ENCODE measurements at places on chromosomes 16 and 17.
A peak's percentile ranks its signal among the peaks of the same experiment; 100 is the strongest.

DNA sequence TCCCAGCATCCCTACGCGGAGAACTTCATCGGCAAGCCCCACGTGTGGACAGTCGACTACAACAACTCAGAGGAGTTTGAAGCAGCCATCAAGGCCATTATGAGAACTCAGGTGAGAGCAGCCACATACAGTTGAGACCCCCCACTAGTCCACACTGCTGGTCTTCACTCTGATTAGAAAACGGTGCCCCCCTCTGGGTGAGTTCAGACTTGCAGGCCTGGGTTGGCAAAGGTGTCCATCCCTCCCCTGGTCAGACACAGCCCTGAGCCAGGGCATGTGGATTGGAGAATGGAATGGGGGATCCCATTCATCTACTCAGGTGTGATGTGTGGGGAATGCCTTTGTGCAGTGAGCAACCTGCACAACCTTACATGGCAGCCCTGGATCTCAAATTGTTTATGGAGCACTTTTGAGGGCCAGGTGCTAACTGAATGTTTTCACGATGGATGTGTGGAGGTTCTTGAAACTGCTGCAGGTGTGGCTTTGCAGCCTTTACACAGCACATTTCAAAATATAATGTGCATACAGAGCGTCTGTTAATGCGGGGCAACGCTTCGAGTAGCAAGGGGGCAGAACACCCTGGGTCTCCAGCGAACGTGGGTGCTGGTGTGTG, 72.6 kb downstream of the MGAT5B start:
- DNase-seq, result peak; percentile 4

DNA sequence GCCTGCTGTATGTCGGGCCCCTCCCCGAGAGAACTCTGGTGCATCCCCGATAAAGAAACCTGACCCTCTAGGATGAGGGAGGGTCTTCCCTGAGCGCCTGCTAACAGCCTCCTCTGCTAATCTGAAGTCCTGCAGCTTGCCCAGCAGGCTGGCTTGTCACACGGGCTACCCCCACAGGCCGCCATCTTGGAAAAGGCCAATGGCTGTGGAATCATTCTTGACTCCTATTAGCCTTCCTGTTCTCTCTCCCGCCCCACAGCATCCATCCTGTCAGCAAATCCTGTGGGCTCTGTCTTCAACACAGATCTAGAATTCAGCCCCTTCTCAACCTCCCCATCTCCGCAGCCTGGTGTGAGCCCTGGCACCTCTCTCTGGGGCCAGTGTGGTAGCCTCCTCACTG, 12.0 kb downstream of the IL4R start:
- DNase-seq, result no peak

- no peak for DNase-seq
Observed at GRCh38 chr16:46817961-46818360, 13.0 kb downstream of the C16orf87 start.

- no peak for DNase-seq
Observed at GRCh38 chr16:68695575-68695974, 41.5 kb upstream of the CDH1 start.

GRCh38 chr16:51542981-51543815, 392.1 kb upstream of the SALL1 start:
- no peak for DNase-seq

- DNase-seq, result no peak
Observed at GRCh38 chr16:68100488-68100887, 15.3 kb downstream of the NFATC3 start.

- DNase-seq, result no peak
Observed at GRCh38 chr16:17451843-17452242, 18.9 kb downstream of the XYLT1 start.

DNA sequence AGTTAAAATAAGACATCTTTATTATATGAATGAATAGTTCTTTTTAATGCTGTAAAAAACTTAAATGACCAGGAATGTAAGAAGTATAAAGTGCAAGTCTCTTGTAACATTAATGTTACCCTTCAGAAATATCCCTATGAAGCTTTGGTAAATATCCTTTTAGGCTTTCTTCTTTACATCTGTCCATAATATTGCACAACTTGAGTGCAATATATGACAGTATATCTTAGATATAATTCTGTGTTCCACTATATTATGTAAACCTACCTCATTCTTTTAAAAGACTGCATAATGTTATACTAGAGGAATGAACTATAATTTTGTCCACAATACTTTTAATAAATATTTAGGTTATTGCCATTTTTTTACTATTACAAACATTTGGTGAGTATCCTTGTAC, 81.1 kb downstream of the EFCAB13 start:
- DNase-seq, result no peak

- DNase-seq, result no peak
Observed at GRCh38 chr16:87984632-87985267, 33.5 kb downstream of the BANP start.

GRCh38 chr16:31502981-31503380, 5.2 kb downstream of the RUSF1 start:
- no peak for DNase-seq

DNA sequence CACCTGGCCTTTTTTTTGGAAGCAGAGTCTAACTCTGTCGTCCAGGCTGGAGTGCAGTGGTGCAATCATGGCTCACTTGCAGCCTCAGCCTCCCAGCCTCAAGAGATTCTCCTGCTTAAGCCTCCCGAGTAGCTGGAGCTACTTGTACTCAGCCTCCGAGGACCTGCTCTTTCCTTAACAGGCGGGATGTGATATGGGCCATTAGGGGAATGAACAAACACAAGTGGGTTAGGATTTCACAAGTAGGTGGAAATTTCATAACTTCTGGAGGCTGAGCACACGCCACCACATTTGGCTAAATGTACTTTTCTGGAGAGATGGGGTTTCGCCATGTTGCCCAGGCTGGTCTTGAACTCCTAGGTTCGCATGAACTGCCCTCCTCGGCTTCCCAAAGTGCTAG, 4.1 kb downstream of the PAM16 start:
- no peak for DNase-seq

- DNase-seq, result peak; percentile 56
Observed at GRCh38 chr17:64017381-64017980, 3.0 kb downstream of the ICAM2 start.

GRCh38 chr17:17098551-17099179, 56.4 kb downstream of the MPRIP start:
- no peak for DNase-seq

DNA sequence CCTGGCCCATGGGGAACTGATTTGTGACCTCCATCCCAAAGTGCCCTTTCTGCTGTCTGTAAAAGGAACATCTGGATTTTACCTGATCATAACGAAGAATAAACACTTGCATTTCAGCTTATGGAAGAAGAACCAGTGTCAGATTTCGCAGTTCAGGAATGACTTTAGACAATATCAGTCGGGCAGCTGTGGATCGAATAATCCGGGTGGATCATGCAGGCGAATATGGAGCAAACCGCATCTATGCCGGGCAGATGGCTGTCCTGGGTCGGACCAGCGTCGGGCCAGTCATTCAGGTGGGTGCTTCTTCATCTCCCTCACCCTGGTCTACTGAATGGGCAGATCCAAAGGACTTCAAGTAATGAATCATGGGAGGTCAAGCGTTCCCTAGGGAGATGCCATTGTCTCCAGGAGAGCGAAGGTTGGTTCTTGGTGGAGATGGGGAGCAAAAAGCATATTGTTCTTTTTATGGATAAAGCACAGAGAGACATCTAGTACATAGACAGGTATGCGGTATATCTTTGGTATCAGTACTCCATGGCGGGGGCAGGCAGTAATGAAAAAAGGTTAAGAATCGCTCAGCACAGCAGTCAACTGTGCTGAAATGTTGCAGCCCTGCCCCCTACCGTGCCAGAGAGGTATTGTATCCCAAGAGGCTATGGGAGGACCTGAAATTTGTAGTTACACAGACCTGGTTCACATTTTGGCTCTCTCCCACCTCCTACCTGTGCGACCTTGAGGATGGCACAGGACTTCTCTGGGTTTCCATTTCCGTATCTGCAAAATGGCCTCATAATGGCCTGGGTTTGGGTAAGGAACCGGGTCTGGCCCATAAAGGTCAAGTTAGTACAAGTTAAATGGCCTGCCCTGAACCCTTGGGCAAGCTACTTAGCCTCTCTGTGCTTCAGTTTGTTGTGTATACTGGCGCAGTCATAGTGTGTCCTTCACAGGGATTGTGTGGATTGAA, 4.7 kb downstream of the COQ7 start:
- peak; percentile 71 for DNase-seq

DNA sequence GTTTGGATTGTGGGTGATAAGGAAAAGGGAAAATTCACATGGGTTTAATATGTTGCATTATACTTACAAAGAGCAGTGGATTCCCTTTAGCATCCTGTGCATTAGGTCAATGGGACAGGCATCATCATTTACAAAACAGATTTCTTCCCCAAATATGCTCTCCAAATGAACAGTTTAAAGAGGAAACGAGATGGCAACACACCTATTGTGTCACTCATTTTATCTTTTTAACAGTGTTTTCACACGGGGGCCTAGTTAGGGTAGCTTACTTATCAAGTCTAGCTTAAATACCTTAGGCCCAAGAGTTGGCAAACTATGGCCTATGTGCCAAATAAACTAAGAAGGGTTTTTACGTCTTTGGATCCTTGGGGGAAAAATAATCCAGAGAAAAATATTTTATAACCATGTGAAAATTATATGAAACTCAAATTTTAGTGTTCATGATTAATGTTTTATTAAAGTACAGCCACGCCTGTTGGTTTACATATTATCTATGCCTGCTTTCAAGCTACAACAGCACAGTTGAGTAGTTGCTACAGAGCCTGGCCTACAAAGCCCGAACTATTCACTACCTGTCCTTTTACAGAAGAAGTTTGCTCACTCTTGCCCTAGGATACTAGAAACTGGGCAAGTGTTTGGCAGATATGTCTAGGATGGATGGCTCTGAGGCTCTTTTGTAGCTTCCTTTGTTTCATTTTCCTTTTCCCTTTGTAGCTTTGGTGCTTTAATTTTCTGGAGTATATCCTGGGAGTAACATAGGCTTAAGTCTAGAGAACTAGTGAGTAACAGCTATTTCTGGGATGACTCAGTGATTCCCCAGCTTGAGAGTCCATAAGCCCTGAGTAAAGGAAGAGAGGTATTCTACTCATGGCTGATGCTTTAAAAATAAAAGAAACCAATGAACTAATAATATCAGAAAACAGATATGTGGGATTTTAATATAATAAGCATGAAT, 12.4 kb downstream of the NUP93 start:
- peak; percentile 7 for DNase-seq

- DNase-seq, result no peak
Observed at GRCh38 chr16:24692854-24693253, 36.6 kb upstream of the TNRC6A start.

DNA sequence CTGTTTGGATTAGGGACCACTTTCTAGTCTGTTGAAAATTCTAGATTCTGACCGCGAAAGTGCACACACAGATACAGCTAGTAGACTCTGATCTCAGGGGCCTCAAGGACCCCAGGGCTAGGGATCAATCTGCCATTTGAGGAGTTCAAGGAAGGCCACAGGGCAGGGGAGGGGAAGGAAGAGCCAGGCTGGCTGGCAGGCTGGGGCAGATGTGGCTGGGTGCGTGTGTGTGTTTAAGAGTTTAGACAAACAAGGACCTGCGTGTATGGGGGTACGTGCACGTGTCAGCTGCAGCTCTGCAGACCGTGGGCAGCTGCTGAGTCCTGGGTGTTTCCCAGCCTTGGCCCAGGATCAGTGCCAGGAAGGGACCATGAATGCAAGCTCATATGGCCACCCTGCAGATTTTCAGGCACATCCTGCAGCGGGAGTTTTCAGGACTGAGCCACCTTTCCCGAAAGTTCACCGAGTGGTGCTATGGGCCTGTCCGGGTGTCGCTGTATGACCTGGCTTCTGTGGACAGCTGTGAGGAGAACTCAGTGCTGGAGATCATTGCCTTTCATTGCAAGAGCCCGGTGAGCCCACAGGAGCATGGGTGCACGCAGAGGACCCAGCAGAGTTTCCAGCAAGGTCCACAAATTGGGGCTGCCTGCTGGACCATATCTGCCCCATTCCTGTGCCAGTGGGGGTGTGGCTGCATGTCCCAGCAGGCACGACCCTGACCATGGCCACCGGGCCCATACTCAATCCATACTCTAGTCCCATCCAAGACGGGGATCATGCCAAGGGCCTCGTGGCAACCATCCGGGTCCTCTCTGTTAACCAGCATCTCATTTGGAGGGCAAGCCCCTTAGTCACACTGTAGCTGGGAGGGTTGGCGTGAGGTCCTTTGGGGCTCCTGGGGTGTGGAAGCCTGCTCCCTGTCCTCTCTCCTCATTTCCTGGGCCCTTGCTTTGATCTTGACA, 10.6 kb downstream of the TRPV2 start:
- DNase-seq, result no peak

DNA sequence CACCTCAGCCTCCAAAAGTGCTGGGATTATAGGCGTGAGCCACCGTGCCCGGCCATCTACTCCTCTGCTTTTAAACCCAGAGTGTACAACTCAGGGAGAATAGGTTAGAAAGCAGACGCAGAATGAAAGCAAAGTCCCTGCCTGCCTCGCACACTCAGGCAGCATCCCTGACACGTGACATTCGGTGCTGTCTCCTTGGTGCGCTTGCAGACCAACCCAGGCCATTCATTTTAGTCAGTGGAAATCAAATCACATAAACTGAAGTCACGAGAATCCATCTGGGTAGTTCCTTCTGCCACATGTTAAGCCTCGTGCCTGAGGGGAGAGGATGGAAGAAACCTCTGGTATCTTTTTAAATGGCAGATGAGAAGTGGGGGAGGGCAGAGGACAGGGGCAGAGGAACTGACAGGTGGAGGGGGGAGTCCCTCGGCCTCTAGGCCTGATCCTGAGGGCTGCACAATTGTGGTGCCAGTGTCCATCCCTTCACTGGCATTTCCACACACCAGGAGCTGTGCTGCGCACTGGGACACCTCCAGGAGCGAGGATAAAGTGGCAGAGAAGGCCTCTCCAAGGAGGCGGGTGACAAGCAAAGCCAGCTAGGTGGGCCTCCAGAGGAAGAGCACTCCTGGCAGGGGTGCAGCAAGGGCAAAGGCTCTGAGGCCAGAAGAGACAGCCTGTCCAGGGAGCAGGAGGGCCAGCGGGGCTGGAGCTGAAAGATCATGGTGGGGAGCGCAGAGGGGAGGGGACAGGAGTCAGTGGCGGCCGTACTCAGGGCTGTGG, 196.3 kb downstream of the KATNIP start:
- no peak for DNase-seq

GRCh38 chr17:17191961-17192381, 14.2 kb downstream of the PLD6 start:
- no peak for DNase-seq

GRCh38 chr16:89907055-89907814, 11.4 kb upstream of the MC1R start:
- DNase-seq, result no peak

- DNase-seq, result no peak
Observed at GRCh38 chr17:75668489-75668888, 1.4 kb downstream of the SAP30BP start.

DNA sequence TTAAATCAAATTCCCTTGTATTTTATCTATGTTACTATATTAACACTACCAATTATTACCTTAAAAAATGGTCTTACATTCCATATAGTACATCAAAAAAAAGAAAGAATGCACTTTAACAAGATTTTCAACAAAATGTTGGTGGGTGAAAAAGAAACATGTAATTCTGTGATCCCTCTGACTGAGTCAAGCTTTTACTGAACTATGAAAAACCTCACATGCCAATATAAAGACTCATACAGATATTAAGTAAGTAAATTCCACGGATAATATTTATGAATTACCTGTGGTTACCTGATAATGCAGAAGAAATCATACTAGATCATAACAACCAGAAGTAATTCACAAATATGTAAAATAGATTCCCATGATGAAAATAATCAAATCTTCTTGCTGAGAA, 12.4 kb downstream of the COIL start:
- no peak for DNase-seq
